ENCODE measurements at places on chromosomes 3 and 15. TPM values are rescaled to one million over a fixed set of nuclear protein-coding genes. Genes with fewer than 3 reads are reported as not detected.
A peak's percentile ranks its signal among the peaks of the same experiment; 100 is the strongest.

The FILIP1L gene
- total RNA-seq, result 0.81 TPM

The DUOXA2 gene
- total RNA-seq, result under 0.01 TPM

The ADPRH gene
- total RNA-seq, result 7.3 TPM

The C3orf85 gene
- not detected for total RNA-seq

DNA sequence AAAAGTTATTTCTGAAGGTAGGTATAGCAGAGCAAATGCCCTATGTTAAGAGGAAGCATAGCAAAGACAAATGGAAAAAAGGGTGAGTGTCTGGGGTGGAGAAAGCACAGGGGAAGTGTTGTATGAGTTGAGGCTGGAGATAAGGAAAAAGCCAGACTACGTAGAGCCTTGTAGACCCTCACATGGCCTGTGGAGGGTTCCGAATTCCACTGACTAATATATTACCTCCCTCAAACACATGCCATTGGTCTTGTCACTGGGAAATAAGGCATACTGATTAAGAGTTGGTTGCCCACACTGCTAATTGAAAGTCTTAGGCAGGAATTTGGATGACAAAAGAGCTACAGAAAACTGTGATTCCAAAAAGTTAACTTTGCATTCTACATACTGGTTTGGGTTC lies 65.2 kb downstream of the TRAT1 start:
- no peak for DNase-seq

DNA sequence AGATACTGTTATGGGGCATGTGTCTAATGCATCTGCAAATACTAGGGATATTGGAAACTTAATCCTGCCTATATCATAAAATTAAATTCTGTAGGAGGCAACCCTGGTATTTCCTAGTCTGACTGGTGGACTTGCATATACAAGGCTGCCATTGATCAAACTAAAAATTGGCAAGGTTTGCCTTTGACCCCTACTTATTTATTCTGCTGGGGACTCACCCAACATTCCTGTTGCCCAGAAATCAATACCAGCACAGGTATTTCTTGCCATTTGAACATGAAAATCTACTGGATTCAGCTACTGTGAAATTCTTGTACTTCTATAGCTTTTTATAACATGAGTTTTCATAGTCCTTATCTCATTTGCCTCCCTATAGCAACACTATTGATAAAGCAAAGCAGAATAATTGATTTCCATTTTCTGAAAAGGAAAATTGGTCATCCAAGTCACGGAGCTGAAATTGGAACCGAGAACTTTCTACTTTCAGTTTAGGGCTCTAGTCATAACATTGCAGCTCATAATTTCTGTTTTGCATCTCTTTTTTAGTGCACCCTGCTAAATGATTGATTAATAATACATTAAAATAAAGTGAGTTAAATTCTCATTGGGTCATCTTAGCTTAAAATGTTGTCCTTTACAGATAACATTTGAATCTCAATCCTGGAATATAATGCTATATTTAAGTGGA lies 365.2 kb downstream of the MFSD1 start:
- no peak for DNase-seq

GRCh38 chr3:108736821-108737220 lies 20.4 kb downstream of the RETNLB start:
- DNase-seq, result no peak

DNA sequence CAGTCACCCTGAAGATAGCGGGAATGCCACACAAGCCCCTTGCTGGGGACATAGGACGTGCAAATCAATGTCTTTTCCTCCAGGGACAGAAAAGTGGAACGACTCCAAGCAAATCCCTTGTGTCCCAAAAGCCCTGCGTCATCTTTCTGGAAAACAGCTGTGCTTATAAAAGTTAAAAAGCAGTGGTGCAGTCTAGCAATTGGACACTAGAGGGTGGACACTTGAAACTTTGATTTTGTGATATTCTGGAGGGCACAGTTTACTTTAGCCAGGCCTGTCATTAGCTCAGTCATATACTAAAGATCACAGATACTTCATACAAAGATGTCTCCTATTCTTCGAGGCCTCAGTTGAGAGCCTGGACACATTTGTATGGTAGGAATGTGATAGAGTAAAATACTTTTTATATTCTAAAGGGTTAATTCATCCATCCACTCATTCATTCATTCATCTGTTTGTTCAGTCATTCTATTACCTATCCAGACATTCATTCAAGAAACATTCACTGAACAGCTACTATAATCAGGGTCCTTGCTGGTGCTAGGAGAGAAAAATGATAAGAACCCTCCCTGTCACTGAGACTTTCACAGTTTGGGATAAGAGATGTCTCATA lies 63.8 kb upstream of the ANKRD34C start:
- DNase-seq, result no peak

GRCh38 chr3:125624341-125624740 lies 29.0 kb upstream of the OSBPL11 start:
- DNase-seq, result no peak

DNA sequence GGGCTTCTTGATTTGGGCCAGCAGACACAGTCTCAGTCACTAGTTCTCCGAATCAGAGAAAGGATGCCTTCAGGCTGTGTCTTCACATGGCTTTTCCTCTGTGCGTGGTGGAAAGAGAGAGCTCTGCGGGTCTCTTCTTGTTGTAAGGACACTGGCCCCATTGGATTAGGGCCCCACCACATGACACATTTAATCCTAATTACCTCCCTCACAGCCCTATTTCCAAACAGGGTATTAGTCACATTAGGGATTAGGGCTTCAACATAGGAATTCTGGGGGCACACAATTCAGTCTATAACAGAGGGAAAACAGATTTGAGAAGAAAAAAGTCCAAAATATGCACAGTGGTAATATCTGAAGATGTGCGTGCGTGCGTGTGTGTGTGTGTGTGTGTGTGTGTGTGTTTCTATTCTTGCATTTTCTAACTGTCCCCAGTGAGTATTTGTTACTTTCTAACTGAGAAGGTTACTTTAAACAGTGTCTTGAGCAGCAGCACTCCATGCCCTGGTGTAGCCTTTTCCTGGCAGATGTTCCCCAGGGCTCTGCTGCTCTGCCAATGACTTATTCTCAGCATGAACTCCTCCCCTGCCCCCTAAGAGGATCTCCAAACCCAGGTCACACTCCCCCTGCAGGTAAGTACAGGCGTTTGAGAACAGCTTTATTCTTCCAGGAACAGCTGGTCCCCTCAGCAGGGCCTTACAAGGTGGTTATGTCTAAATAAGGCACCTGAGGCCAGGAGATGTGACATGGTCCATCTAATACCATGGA lies 72.9 kb downstream of the RPL39L start:
- peak; percentile 73 for DNase-seq

- no peak for DNase-seq
Observed at GRCh38 chr15:85727068-85727467, 67.7 kb downstream of the KLHL25 start.
